Stimulated activated CD4-positive, alpha-beta T cell treated with anti-CD3 and anti-CD28 coated beads, Interleukin-4, amount 100 ng/mL, for 1 hour (primary cell): ENCODE measurements at places on chromosomes 13 and 19.

DNA sequence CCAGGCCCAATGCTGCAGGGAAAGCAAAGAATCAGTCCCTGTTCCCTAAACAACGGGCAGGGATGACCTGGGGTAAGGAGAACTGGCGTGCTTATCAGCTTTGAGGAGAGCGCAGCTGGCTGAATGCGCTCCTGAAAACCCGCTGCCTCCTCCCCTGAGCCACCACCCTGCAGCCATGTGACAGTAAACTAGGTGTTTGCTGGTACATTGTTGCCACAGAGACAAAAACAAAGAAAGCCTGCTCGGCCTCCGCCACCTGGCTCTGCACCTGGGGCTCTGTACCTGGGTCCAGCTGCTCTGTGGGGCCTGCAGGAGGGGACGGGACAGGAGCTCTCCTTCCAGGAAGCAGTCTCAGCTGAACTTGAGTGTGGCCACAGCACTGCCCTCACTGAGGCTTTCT, 21.8 kb downstream of the MCF2L start:
- no peak for DNase-seq

GRCh38 chr13:113333076-113333475, 30.9 kb downstream of the GRTP1 start:
- DNase-seq, result no peak

DNA sequence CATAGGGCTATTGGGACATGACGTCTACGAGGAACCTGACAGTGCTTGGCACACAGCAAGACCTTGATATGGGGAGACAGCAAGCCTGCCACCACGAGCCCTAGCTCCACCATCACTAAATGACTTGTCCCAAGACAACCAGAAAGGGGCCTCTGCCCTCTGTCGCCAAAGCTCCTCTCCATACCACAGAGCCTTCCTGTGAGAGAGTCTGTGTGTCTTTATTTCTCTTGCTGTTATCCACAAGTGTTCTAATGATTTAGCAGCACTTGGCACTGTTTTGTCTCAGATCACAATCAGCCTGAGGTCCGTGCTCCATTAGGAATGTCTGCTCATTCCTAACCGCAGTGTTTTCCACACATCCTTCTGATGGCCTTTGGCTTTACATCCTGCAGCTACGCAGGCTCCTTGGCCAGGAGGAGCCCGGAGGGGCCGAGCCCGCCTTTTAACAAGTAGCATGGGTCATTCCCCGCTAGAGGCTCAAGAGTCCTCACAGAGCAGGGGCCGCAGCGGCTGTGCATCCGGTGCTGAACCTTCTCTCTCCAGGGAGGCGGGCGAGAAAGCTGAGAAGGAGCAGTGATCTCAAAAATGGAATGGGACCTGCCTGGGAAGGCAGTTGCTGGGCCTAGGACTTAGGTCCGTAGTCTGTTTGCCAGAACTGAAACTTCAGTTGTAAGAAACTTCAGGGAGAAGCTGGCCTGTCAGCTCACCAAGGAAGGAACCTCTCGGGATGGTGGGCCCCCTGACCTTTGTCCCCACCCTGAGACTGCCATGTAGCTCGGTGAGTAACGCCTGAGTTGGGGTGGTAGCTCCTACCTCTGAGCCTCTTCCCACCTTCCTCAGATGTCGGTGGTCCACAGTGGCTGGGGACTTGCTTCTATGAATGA, 61.1 kb upstream of the HMGB1 start:
- no peak for DNase-seq

GRCh38 chr13:99439048-99439447, 62.2 kb upstream of the TM9SF2 start:
- DNase-seq, result no peak

- DNase-seq, result peak; percentile 84
Measured at GRCh38 chr19:39406656-39407409, at the start of gene ZFP36. TSS of gene ZFP36 (plus strand) at chr19:39406847. CDS start at chr19:39406905, 58 bp downstream.
